ENCODE measurements at places on chromosomes 1 and 21. TPM values are rescaled to one million over a fixed set of nuclear protein-coding genes. Genes with fewer than 3 reads are reported as not detected.

The TDRD10 gene
- 0.86 TPM for total RNA-seq

The INAVA gene
- total RNA-seq, result not detected

The CYP2J2 gene
- total RNA-seq, result 0.76 TPM

DNA sequence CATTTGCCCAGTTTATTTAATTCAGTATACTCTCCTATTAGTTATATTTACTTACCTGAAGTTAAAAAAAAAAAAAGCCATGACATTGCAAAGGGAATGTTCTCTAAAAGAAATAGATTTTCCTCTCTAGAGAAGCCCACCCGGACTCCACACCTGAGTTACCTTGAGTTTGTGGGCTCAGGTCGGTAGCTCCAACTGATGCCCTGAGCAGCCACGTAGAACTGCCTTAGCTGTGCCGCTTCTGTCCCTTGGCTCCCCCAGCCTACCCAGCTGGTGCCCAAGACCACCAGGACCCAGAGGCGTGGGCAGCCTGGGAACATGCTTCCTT lies 250 bp downstream of the F5 start:
- H3K27me3 ChIP-seq, result no peaks in the 10 kb centered on the region
- peaks cover 66% of the 10 kb centered on the region for H3K4me1 ChIP-seq
- H3K27ac ChIP-seq, result peak overlapping the region; percentile 100
- H3K4me3 ChIP-seq, result peak overlapping the region; percentile 93
- peaks cover 2% of the 10 kb centered on the region for H3K36me3 ChIP-seq
- DNase-seq, result no peak

DNA sequence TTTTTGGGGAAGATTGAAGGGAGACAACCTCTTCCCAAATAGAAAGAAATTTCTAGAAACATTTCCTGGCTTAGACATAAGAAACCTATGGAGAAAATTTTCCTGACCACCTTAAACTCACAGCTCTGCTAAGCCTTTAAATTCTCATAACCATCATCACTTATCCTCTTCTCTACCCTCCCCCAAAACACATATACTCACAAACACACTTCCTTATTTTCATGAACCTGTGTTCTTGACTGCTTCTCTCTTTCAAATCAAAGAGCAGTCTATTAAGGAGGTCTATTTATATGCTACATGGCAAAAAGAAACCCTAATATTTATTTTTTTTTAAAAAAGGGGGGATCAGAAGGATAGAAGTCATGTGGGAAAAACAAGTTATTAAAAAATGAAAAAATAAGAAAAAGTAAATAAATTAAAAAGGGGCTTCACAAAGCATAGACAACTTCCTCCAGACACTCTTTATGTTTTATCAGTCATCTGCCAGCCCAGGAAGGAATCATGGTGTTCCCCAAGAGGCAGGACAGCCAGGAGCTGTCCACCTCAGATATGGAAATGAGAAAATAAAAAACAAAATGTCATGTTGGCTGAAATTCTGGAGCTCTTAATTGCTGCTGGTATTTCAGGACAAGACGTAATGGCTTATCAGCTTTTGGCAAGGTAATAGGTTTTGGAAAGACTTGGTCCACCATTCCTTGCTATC lies 12.8 kb upstream of the RGS2 start:
- H3K4me1 ChIP-seq, result no peaks in the 10 kb centered on the region
- no peaks in the 10 kb centered on the region for H3K36me3 ChIP-seq
- no peak for DNase-seq
- no peak overlapping the region for H3K27ac ChIP-seq

- no peak overlapping the region for H3K4me3 ChIP-seq
- no peaks in the 10 kb centered on the region for H3K36me3 ChIP-seq
- H3K27me3 ChIP-seq, result peaks cover 13% of the 10 kb centered on the region
Observed at GRCh38 chr21:17461014-17461413, 51.8 kb upstream of the CXADR start.

- H3K27me3 ChIP-seq, result no peaks in the 10 kb centered on the region
- no peaks in the 10 kb centered on the region for H3K36me3 ChIP-seq
- H3K4me3 ChIP-seq, result no peak overlapping the region
- DNase-seq, result no peak
Observed at GRCh38 chr1:181344091-181344490, 139.2 kb upstream of the CACNA1E start.
